ENCODE measurements at places on chromosomes 2 and 18. TPM values are rescaled to one million over a fixed set of nuclear protein-coding genes. Genes with fewer than 3 reads are reported as not detected.

POTEC gene
- total RNA-seq, result not detected

RIF1 gene
- 49.7 TPM for total RNA-seq

C2orf15 gene
- total RNA-seq, result not detected

DNA sequence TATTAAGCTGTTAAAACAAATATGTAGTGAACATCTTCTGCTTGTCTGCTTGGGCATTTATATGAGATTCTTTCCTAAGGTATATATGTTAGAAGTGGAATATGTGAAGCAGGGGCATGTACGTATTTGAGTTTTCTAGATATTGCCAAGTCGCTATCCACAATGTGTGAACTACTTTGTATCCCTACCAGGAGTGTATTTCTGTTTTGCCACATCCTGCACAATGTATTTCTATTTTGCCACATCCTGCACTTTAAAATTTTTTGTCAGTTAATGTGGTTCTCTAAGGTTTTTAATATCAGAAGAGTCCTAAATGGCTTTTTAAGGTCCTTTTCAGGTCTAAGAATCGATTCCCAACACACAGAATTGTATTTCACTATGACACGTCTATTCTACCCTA, 141.7 kb upstream of the ATP5MC3 start:
- no peak for DNase-seq

DNA sequence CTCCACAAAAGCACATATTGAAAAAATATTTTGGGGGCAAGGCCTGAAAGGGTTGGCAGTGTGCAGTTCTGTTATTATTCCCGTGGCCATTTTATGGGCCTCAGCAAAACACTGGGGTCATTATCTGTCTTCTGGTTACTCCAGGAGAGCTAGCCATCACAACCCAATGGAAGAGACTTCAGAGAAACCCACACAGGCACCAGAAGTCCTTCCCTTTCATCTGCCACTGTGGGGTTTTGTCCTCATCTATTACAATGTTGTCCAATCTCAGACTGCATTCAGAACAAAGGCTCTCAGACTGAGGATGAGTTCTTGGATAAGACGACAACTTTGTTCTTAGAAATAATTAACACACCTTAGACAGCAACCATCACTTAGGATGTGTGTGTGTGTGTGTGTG, 98.4 kb downstream of the PIEZO2 start:
- DNase-seq, result no peak

DNA sequence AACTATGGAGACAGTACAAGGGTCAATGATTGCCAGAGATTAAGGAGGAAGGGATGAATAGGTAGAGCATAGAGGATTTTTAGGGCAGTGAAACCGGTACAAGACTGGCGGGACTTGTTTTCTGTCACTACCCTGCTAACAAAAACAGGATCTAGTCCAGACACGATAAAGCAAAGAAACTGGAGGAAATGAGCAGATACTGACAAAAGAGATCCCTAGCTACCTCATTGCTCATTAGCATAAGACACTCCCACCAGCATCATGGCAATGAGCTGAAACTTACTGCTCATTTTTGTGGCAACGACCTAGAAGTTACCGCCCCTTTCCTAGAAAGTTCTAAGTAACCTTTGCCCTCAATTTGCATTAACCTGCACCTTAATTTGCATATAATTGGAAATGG, 131.2 kb downstream of the ETAA1 start:
- no peak for DNase-seq

DNA sequence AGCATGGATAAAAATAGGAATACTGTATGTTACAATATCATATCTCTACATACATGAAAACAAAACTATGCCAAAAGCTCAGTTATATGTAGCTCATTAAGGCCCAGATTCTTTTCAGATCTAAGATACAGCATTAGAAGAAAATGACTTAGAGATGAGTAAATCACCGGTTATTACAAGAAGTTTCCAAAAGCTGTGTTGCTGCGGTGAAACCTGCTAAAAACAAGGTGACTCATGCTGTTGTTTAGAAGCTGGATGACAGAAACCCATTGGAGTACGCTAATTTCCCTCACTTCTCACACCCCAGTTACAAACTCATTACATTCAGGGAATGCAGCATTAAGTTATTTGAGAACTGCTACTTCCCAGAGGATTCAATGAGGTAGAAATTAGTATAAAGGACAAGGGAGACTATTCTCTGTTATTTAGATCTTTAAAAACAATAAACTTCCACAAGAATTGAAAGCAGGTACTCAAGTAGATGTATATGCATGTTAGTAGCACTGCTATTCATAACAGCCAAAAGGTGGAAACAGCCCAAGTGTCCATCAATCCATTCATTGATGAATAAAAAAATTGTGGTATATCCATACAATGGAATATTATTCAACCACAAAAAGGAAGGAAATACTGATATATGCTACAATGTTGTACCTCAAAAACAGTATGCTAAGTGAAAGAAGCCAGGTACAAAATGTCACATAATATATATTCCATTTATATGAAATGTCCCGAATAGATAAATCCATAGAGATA, 32.6 kb downstream of the RBKS start:
- no peak for DNase-seq

GRCh38 chr2:37599688-37600525, 71.5 kb downstream of the CDC42EP3 start:
- no peak for DNase-seq

GRCh38 chr2:232897598-232898408, 27.7 kb downstream of the SNORC start:
- no peak for DNase-seq

DNA sequence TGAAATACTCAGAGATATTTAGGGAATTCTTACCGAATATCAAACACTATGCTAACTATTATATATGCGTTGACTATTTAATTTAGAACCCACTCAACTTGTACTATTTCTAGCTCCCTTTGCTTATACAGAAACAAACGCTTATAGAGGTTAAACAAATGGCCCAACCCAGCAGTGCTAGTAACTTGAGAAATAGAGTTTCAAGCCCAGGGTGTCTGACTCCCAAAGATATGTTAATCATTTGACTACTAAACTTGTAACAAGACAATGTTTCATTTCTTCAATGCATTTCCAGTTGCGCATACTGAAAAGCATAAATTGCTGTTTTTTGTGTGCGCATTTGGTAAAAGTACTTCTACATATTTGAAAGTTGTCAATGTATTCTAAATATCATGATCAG, 310.3 kb downstream of the GALNT13 start:
- DNase-seq, result no peak

- DNase-seq, result no peak
These were observed 30.0 kb upstream of the IL18RAP start for GRCh38 chr2:102392942-102393341.

DNA sequence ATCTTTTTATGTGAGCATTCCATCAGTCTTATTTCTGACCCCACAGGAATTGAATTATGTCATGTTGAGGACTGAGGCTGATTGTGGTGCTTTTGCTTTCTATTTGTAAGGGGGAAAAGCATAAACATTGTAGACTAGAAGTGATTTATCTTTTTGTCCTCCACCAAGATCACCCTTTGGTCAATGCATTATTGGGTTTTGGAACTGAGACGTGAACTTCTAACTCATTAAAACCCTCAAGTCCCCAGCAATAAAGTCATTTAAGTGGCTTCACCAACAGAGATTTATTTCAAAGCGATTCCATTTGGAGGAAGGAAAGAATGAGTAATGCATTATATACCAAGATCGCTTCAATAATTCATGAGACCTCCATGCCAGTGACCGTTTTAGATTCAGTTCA, 75.5 kb upstream of the TXNDC2 start:
- no peak for DNase-seq

DNA sequence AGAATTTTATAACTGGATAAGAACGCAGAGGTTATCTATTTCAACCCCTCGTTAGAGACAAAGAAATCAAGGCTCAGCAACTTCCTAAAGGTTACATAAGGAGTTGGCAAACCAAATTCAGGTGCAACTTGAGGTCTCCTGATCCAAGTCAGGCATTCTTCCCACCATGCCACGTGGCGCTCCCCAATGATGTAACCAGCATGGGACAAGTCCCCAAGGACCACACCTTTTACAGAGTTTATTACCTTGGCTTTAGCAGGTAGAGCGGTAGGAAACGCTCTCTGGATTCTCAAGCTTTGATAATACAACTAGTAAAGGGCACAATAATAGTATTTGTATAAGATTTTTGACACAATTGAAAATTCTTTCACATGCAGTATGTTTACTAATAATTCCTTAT, 26.7 kb upstream of the MBOAT2 start:
- DNase-seq, result no peak

GRCh38 chr2:14647714-14648113, 15.2 kb downstream of the LRATD1 start:
- no peak for DNase-seq

DNA sequence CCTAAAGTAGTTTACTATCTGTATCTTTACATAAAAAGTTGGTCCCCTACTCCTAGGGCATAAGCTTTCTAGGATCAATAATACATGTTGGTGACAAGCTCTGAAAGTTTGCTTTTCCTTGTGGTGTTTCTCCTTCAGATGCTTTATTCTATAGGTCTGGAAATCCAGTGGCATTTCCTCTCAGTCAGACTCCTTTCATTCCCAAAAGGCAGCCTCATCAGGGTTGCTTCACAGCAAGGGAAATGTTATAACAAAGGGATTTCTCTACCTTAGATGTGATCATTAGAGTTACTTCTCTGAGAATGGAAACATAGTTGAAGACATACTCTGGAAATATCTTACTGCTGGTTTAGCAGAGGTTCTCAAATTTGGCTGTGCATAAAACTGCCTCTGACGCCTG, 1072.4 kb upstream of the ZEB2 start:
- DNase-seq, result no peak

All from uterus (tissue), 4 donors.